Kidney glomerular epithelial cell (primary cell): ENCODE measurements at places on chromosomes 3 and 15.

GRCh38 chr3:20240154-20240883 is 54.3 kb upstream of the SGO1 start:
- no peak for DNase-seq

DNA sequence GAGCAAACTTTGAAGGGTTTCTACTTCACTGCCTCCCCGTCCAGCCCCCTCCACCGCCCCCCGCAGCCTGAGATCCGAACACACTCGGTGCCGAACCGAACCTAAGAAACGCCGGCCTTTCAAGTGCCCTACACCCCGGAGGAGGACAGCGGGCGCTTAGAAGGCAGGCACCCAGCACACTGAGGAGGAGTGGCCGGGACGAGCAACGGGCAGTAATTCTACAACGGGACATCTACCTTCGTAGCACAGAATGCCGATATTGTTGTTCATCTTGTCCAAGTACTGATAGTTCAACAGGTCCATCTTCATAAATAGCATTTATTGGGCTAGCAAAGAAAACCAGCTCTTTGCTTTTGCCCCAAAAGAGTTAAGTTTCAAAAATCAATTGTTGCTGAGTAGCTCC is 513 bp downstream of the VGLL4 start:
- DNase-seq, result no peak

DNA sequence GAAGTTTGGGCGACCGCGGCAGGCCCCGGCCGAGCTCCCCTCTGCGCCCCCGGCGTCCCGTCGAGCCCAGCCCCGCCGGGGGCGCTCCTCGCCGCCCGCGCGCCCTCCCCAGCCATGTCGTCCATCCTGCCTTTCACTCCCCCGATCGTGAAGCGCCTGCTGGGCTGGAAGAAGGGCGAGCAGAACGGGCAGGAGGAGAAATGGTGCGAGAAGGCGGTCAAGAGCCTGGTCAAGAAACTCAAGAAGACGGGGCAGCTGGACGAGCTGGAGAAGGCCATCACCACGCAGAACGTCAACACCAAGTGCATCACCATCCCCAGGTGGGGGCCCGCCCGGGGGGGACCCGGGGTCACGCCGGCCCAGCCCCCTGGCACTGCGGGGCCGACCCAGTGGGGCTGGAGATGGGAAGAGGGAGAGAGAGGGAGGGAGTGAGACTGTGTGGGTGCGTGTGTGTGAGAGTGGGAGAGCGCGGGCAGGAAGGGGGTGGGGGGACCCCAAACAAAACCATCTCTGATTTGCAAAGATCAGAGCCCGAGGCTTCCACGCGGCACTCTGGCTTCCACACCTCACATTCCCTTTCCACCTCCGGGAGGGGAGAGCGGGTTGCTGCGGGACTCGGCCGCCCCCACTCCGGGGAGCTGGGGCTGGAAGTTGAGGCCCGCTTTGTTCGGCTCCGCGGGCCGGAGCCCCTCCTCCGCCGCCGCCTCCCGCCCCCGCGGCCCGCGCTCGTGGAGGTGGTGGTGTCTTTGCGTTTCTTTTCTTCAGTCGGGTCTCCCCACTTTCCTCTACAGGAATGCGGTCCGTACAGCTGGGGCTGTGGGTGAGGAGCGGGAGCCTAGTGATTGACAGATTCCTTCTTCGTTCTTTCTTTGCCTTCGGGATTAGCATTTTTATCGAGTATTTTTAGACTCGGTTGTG is 898 bp downstream of the SMAD3 start:
- no peak for DNase-seq

DNA sequence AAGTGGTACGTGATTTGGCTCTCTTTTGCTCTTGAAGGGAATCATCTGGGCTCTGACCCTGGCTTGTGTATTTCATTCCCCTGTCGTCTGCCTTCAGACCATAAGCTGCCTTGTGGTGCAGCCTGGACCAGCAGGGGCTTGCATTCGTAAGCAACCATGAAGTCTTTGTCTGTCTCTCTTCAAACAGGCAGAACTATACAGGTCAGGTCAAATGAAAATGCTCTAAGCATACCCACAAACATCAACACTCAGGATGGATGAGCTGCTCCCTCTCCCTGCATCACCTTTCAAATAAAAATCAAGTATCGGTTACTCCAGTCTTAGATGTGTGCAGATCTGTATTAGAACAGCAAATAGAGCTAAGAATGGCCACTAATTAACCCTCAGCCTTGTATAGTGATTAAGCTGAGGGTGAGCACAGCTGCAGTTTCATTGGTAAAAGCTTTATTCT is 268.6 kb upstream of the UBE2E1 start:
- no peak for DNase-seq

DNA sequence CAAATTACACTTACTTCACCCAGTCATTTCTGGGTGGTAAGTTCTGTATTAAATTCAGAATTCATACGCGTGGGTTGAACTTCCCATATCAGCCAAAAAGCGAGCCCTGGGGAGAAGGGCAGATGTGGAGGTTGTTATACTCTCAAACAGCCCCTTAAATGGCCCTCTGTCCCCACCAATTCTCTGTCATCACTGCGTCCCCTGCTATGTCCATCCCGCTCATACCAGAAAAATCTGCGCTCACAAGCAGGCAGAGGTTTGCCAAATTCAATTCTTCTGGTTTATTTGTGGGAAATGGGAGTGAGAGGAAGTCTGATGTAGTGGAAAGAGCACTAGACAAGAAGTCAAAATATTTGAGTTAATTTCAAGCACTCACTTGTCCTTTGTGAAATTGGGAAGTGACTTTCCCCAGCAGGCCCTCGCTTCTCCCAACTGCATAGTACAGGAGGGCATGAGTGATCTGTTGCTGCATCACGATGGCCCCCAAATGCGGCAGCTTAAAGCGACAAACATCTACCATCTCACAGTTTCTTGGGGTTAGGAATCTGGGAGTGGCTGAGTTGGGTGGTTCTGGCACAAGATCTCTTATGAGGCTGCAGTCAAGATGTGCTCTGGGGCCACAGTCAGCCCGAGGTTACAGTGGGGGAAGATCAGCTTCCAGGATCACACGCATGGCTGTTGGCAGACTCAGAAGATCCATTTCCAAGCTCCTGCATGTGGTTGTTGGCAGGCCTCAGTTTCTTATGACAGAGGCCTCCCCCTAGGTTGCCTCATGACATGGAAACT is 67.7 kb downstream of the CPN2 start:
- no peak for DNase-seq

GRCh38 chr3:17290894-17291293 is 406.1 kb downstream of the PLCL2 start:
- no peak for DNase-seq

DNA sequence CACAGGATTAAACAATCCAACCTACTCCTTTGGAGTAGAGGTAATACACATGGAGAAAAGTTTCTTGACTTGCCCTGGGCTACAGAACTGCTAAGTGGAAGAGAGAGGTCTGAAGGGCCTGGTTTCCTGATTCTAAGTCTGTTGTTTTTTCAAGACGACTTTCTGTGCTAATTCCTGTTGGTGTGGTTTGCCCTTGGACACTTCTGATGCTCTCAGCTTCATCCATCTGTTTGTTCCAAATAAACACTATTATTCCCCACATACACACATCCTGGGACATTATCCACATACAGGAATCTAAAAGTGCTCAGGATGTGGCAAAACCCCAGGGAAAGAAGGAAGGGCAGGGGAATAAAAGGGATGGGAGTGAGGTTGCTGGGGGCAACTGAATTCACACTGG is 393.5 kb upstream of the TBL1XR1 start:
- DNase-seq, result no peak

DNA sequence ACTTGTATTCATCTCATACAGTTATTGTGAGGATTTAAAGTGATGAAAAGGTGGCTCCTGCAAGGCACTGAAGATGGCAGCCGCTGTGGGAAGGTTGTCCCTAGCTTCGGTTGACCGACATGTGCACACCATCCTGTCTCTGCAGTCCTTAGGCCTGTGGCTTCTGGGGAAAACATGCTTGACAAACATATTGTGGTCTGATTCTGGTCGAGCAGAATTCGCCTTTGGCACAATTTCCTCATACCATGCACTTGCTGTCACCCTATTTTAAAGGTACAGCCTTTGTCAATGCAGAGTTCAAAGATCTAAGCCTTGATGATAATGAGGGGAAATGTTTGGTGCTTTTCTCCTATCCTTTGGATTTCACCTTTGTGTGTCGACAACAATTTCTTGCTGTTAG is 50.9 kb downstream of the PRICKLE2 start:
- no peak for DNase-seq

DNA sequence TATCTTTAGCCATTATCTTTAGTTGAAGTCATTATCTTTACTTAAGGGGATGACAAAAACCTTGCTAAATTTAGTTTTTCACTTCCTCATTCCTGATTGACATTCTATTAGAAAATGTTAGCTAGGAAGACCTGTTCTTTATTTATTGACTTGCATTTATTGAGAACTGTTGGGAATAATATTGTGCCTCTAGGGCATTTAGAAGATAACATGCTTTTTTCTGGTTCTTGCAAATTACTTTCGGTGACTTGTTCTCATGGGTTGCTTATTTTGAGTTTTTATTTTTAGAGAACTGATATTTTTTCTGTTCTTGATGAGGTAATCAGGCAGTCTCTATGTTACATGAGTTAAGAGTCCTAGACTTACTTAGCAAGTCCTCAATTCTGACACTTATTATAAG is 48.3 kb upstream of the CTDSPL start:
- no peak for DNase-seq

- DNase-seq, result no peak
These were observed 85.5 kb downstream of the CD200R1L start for GRCh38 chr3:112761062-112761638.

GRCh38 chr3:184567946-184568559 is 6.5 kb downstream of the EPHB3 start:
- DNase-seq, result no peak

GRCh38 chr15:70447928-70448698 is 315.2 kb downstream of the UACA start:
- DNase-seq, result no peak

- peak; percentile 14 for DNase-seq
These were observed 88.1 kb downstream of the MECOM start for GRCh38 chr3:169575381-169575780.

DNA sequence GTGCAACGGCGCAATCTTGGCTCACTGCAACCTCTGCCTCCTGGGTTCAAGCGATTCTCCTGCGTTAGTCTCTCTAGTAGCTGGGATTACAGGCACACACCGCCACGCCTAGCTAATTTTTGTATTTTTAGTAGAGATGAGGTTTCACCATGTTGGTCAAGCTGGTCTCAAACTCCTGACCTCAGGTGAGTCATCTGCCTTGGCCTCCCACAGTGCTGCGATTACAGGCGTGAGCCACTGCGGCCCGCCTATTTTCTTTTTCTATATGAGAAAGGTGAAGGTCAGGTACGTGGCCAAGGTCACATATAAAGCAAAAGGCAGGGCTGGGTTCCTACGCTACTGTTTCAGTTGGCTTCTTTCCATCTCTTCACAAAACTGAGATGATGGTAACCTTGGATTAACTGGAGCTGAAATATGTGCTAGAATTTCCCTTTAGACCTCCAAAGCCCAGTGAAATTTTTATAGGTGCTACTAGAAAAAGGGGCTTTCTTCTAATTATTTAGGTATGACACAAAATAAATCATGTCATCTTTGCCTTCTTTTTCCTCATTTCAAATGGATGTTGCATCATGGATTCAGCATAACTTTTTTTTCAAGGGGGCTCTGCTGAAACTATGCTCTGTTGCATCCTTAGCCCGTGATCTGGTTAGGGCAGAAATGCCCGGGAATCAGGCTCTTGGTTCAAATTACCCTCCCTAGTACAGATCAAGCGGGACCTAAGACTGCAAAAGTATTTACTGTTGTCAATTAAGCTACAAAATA is 68.5 kb downstream of the MYO1E start:
- peak; percentile 20 for DNase-seq

- DNase-seq, result no peak
These were observed 9.2 kb downstream of the MITF start for GRCh38 chr3:69748503-69748902.

DNA sequence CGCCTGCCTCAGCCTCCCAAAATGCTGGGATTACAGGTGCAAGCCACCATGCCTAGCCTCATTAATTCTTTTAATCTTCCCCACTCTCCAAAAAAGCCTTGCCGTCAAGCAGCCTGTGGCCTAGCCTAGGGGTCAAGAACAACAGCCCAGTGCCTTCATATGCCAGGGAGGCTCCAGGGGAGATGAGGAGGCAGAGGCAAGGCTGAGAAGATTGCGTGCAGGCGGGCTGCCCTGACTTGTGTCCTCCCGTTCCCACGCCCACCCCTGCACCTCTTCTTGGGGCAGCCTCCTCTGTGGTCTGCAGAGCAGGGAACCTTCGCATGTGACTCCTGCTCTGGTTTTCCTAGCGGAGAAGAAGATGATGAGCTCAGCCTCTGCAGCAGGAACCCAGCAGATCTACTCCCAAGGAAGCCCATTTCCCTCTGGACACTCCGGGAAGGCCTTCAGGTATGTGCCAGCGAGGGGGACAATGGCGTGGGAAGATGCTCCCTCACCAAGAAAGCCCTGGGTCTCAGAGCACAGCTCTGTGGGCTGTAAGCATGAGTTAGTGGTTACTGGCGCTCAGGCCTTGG is 118.5 kb upstream of the ABHD17C start:
- no peak for DNase-seq
